ENCODE measurements at places on chromosomes 2 and 18.

DNA sequence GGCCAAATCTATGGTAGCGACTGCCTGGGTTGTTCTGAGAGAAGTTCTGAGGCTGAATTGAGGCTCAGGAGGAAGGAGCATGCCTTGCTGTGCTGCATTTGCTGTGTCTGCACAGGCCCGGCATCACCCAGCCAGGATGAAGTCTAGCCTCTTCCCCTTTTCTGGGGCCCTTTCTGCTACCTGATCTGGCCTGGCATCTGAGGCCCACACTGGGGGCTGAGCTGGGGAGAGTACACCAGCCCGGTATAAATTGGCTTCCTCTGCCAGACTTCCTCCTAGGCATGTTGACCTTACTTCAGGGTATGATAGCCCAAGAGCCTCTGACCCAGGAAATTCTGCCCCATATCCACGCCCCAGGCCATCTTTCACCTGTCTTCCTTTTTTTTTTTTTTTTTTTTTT, 30.0 kb downstream of the MRPL35 start:
- DNase-seq, result no peak

- DNase-seq, result no peak
These were observed 958.9 kb downstream of the DCDC2C start for GRCh38 chr2:4662161-4662779.

DNA sequence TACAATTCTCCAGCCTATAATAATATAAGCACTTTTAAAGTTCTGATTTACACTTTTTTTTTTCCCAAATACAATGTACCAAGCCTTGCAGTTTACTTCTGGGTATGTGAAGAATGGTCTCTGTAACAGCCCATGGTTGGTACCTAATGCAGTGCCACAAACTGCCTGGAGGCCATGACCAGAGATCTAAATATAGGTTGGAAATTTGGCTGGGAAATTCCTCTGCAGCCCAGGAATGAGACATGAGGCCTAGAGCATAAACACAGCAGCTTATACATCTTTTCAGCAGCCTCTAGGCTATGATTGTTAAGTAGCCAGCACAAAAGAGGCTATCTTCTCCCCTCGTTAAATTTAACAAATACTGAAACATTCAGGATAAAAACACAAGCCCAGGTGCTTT, 432.0 kb upstream of the FAM98A start:
- no peak for DNase-seq

DNA sequence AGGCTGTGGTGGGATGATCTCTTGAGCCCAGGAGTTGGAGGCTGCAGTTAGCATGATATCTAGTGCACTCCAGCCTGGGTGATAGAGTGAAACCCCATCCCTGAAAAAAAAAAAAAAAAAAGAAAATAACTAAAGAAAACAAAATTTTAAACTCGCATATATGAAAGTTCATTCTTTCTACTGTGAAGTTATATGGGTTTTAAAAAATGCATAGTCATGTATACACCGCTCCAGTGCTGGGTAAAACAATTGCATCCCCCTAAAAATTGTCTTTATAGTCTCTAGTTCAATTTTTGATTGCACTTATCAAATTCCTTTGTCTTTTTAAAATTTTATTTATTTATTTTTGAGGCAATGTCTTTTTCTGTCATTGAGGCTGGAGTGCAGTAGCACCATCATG, 65.0 kb upstream of the ACYP2 start:
- DNase-seq, result no peak

DNA sequence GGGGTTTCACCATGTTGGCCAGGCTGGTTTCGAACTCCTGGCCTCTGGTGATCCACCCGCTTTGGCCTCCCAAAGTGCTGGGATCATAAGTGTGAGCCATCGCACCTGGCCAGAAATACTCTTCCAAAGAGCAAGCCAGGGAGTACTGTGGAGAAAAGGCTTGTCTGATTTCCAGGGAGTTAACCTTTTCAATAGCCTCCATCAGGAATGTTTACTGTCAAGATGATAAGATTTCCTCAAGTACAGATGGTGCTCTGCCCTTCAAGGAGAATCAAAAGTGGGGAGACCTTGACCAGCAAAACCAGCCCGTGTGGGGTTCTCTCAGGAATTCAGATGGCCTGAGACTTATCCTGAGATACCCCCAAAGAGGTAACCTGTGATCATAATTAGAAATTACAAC, 237.2 kb downstream of the PRKCE start:
- DNase-seq, result no peak

- no peak for DNase-seq
These were observed 1292.8 kb downstream of the DSC3 start for GRCh38 chr18:29749704-29750103.

DNA sequence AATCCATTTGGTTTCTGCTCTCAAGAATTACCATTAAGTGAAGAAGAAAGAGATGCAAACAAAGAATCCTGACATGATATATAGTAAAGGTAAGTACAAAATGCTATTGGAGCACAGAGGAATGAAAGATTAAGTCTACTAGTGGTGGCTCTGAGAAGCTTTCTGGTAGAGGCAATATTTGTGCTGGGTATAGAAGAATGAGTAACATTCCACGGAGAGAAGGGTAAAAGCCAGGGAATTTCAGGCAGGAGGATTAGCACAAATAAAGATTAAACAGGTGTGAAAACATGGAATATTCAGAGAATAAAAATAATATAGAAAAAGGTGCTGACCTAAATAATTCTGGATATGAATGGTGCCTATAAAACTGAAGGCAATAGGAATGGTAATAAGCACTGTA, 31.8 kb downstream of the METTL8 start:
- DNase-seq, result no peak

GRCh38 chr2:167212014-167212648, 323.9 kb downstream of the XIRP2 start:
- DNase-seq, result no peak

GRCh38 chr2:230957756-230958391, 32.8 kb upstream of the GPR55 start:
- DNase-seq, result no peak

DNA sequence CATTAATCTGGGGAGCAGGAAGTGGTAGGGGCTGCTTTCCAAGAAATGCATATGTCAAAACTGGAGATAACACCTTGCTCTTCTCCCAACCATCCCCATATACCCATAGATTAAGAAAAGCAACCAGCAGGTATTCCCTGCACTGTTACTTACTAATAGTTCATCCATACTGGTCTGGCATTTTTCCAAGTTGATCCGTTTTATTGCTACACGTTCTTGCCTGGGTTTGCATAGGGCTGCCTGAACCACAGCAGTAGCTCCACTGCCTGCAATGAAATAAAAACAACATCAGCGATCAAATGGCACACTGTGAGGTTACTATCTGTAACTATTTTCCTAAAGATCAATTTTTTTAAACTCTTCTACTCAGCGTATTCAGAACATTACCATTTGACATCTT, 65.6 kb downstream of the STK39 start:
- no peak for DNase-seq

- no peak for DNase-seq
These were observed 158.0 kb downstream of the BARD1 start for GRCh38 chr2:214651451-214651850.

DNA sequence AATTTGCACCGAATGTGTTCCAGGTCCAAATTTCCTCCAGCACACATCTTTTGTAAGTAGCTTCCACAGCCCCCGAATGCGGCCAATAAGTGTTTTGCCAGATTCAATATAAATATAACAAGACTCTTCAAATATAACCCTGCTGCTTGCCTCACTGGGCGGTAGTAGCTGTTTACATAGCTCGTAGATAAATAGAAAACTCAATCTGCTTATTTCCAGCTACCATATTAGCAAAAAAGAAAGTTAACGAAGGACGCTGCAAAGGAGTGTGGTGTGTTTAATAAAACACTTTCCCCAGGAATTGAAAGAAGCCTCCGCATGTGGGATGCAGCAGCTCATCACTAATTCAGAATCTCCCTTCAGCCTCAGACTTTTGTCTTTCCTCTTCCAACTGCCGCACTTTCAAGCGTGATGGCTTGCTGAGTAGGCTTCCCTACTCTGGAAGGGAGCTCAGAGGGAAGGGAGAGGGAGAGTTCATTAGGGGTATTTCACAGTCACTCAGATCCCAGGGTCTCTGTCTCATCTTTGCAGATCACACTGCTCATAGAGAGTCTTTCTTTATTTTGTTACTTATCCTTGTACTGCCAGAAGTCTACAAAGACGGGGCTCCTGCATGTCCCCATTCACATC, 367.0 kb downstream of the RND3 start:
- DNase-seq, result no peak

- no peak for DNase-seq
These were observed 11.9 kb upstream of the PID1 start for GRCh38 chr2:229282758-229283546.

- DNase-seq, result no peak
These were observed 151.4 kb downstream of the LRRTM1 start for GRCh38 chr2:80153151-80153550.

DNA sequence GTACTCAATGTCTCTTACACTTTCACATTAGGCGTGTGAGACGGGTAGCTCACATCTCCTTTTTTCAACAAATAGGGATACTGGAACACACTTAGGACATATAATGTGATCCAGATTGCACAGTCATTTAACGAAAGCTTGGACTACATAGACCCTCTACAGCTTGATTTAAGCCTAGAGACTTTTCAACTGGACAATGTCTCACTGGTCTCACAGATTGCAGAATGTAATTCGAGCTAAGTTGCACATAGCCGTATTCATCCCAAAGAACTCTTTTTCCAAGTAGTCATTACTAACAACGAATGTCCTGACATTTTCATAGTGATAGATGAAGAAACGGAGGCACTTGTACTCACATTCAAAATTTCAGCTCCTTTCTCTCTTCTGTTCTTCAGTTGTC, 612.1 kb downstream of the ZEB2 start:
- no peak for DNase-seq

DNA sequence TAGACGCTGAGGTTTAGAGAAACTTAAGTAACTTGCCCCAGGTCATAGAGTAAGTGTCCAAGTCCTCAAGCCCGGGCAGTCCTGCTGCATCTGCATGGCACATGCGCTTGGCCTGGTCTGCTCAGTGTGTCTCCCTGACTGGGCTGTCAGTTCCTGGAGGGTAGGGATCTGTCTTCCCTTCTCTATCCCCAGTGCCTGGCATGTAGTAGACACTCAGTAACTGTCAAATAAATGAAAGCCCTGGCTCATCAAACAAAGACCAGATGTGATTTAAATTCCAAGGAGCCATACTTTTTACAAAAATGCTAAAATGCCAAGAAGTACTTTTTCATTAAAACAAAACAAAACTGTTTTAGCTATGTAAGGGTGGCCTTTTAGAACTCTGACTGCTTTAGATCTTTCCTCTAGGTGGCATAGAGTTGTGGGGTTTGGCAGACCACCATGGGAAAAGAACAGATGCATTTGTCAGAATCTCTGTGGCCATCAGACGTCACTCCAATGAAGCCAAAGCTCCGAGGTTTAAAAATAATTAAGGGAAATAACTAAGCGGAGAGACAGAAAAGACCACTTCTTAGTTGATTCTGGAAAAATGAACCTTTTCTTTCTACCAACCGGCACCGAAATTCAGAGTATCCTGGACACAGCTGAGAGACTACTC, 34.0 kb downstream of the EPAS1 start:
- no peak for DNase-seq

DNA sequence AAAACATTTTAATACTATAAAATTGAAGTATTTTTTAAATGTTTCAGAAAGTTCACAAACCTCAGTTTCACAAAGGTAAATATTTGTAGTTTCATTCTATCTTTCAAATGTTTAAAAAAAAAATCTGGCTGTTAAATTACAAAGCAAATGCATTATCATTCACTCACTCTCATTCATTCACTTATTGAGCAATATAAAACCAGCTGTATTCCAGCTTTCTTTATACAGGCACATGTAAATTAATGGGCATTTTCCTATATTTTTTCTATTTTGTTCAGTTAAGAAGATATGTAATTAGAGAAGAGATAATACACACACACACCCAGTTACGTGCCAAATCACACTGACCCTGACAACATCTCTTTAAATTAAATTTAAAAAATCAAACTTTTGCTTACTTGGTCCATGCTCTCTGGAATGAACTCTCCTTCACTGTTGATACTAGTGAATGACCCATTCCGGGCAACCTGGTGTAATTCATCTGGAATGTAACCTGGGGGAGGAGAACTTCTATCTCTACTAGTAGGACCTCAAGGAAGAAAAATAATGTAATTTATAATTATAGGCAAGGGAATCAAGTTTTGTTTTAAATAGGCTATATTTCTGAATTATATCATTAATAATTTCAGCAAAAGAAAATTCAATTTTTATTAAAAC, 32.5 kb upstream of the ERCC3 start:
- DNase-seq, result no peak

- DNase-seq, result no peak
These were observed 201.3 kb upstream of the APCDD1 start for GRCh38 chr18:10252952-10253705.

GRCh38 chr2:137435162-137435561, 529.1 kb upstream of the HNMT start:
- no peak for DNase-seq

DNA sequence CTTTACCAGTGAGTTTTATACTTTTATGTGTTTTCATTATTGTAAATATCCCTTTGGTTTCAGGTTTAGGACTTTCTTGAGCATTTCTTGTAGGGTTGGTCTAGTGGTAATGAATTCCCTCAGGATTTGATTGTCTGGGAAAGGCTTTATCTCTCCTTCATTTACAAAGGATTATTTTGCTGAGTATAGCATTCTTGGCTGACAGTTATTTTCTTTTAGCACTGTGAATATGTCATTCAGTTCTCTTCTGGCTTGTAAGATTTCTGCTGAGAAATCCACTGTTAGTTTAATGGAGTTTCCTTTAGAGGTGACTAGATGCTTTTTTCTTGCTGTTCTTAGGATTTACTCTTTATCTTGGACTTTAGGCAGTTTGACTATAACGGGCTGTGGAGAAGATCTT, 373.9 kb downstream of the TSN start:
- no peak for DNase-seq

DNA sequence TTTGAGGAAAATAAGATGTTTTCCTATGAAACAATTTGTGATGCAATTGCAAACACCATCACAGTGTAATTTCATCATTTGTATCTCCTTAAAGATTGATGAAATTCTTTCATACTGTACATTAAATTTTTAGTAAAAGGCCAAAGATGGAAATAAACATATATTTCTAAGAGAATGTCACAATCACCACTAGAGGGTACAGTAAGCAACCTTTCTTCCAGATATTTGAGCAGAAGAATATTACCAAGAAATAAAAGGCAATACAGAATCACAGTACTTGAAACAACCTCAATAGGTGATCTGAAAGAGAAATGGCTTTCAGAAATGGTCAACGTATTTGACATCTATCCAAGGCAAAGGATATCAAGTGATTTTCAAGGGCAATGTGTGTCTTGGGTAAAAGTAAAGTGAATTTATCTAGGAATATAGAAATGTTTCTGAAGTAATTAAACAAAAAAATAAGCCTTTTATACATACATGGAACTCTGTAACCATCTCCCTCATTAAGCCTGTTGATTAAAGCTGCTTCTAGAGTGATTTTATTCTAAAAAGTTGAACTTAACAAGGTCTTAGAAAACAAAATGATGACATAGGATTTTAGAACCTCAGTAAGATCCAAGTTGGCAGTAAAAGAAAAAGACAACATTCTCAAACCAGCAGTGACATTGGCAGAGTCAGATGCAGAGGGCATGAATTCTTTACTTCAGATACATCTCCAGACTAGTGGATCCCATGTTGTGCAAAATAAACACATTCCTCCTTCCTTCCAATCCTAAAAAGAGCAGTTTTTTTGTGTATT, 90.3 kb upstream of the SESTD1 start:
- no peak for DNase-seq

Measured in activated CD8-positive, alpha-beta memory T cell treated with anti-CD3 and anti-CD28 coated beads, Interleukin-2, amount 10 ng/mL, durations not matched to agents 7 days and 5 days (primary cell).